Transverse colon (tissue), 4 donors: ENCODE measurements at places on chromosomes 6 and 20. TPM values are rescaled to one million over a fixed set of nuclear protein-coding genes. Genes with fewer than 3 reads are reported as not detected.
A peak's percentile ranks its signal among the peaks of the same experiment; 100 is the strongest.

Gene BTN1A1
- not detected for total RNA-seq

Gene MROH8
- total RNA-seq = 3.0 TPM

Gene DUSP15
- total RNA-seq = not detected

Gene SIRPB2
- total RNA-seq = 3.7 TPM

Gene DEFB124
- total RNA-seq = not detected

Gene HLA-DRB1
- 10.8 TPM for total RNA-seq

Gene PCSK2
- not detected for total RNA-seq

Gene CAPN11
- not detected for total RNA-seq

Gene HLA-DOA
- 3.7 TPM for total RNA-seq

Gene TFAP2D
- not detected for total RNA-seq

Gene AK9
- total RNA-seq = 12.0 TPM

Gene NOX3
- total RNA-seq = not detected

Gene SAMD10
- total RNA-seq = 26.9 TPM

Gene RIPPLY2
- not detected for total RNA-seq

Gene POU5F1
- total RNA-seq = 434 TPM

GRCh38 chr6:7671076-7671475 lies 54.8 kb upstream of the BMP6 start:
- peaks cover 12% of the 10 kb centered on the region for H3K27me3 ChIP-seq
- no peak for DNase-seq
- peaks cover 21% of the 10 kb centered on the region for H3K4me1 ChIP-seq
- H3K4me3 ChIP-seq = no peak overlapping the region
- no peaks in the 10 kb centered on the region for H3K36me3 ChIP-seq
- H3K27ac ChIP-seq = no peak overlapping the region

- no peaks in the 10 kb centered on the region for H3K27me3 ChIP-seq
- no peaks in the 10 kb centered on the region for H3K36me3 ChIP-seq
- no peak for DNase-seq
- no peaks in the 10 kb centered on the region for H3K4me1 ChIP-seq
- no peak overlapping the region for H3K4me3 ChIP-seq
Observed at GRCh38 chr6:149806127-149806526, 56.6 kb downstream of the PCMT1 start.

GRCh38 chr6:14964556-14965270 lies 281.2 kb upstream of the JARID2 start:
- DNase-seq = no peak
- H3K4me3 ChIP-seq = no peak overlapping the region
- no peaks in the 10 kb centered on the region for H3K36me3 ChIP-seq
- no peaks in the 10 kb centered on the region for H3K27me3 ChIP-seq

GRCh38 chr6:24683297-24684296 lies 16.7 kb downstream of the ACOT13 start:
- no peak overlapping the region for H3K27ac ChIP-seq
- no peak overlapping the region for H3K4me3 ChIP-seq
- no peaks in the 10 kb centered on the region for H3K27me3 ChIP-seq
- H3K4me1 ChIP-seq = no peaks in the 10 kb centered on the region
- no peaks in the 10 kb centered on the region for H3K36me3 ChIP-seq

GRCh38 chr6:4692664-4693063 lies 83.5 kb upstream of the CDYL start:
- no peaks in the 10 kb centered on the region for H3K36me3 ChIP-seq
- no peak for DNase-seq
- H3K4me1 ChIP-seq = no peaks in the 10 kb centered on the region

- H3K4me1 ChIP-seq = no peaks in the 10 kb centered on the region
- H3K27ac ChIP-seq = no peak overlapping the region
- DNase-seq = no peak
- no peaks in the 10 kb centered on the region for H3K36me3 ChIP-seq
Observed at GRCh38 chr6:82739303-82739702, 326.3 kb downstream of the UBE3D start.

DNA sequence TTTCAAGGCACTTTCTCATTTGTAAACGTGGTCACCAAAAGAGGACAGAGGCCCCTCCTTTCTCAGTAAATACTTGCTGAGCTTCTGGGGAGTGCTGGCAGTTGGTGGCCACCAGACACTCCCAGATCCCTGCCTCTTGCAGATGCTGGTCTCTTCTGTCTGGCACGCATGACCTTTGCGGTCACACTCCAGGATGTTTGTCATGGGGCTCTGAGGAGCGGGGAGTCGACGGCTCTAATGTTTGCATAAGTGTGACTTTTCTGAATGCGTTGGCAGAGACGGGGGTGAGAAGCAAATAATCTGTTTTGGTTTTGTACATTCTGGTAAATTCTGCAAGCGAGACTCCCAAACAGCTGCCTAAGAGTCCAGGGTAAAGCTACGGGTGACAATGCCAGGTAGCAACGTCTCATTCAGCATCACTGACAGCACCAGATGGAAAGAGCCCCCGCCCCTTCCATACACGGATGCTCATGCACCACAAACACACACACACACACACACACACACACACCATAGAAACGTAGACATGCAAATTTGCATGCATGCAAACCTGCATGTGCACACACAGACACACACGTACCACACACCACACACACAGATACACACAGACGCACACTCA lies 101.1 kb downstream of the YTHDF1 start:
- H3K4me1 ChIP-seq = no peaks in the 10 kb centered on the region
- H3K36me3 ChIP-seq = no peaks in the 10 kb centered on the region
- H3K27ac ChIP-seq = no peak overlapping the region
- H3K4me3 ChIP-seq = no peak overlapping the region
- peaks cover 33% of the 10 kb centered on the region for H3K27me3 ChIP-seq

DNA sequence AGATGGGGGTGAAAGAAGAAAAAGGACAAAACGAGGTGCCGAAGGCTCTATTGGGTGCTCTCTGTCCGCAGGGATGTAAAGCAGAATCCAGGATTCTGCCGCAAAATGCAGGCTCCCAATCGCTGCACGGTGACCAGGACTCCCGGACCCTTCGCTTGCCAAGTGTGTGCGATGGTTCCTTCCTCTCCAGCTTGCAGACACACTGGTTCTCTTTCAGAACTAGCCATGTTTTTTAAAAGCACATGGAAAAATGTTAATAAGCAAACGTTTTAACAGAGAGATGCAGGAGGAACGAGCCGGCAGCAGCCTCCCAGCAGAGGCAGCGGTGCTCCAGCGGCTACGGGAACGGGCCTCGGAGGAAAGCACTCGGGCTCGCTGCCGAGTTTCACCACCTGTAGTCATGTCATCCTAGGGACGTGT lies 59.6 kb downstream of the ZNF831 start:
- H3K4me3 ChIP-seq = peak overlapping the region; percentile 86
- peaks cover 4% of the 10 kb centered on the region for H3K4me1 ChIP-seq
- no peak overlapping the region for H3K27ac ChIP-seq
- DNase-seq = no peak
- H3K27me3 ChIP-seq = peaks cover 39% of the 10 kb centered on the region

GRCh38 chr6:112176175-112176574 lies 78.2 kb downstream of the LAMA4 start:
- no peaks in the 10 kb centered on the region for H3K36me3 ChIP-seq
- no peaks in the 10 kb centered on the region for H3K4me1 ChIP-seq
- no peak overlapping the region for H3K27ac ChIP-seq
- H3K27me3 ChIP-seq = no peaks in the 10 kb centered on the region
- no peak overlapping the region for H3K4me3 ChIP-seq

GRCh38 chr6:107550906-107551305 lies 61.0 kb downstream of the SOBP start:
- no peak overlapping the region for H3K27ac ChIP-seq
- no peaks in the 10 kb centered on the region for H3K27me3 ChIP-seq
- H3K4me3 ChIP-seq = no peak overlapping the region
- no peaks in the 10 kb centered on the region for H3K4me1 ChIP-seq
- no peak for DNase-seq

DNA sequence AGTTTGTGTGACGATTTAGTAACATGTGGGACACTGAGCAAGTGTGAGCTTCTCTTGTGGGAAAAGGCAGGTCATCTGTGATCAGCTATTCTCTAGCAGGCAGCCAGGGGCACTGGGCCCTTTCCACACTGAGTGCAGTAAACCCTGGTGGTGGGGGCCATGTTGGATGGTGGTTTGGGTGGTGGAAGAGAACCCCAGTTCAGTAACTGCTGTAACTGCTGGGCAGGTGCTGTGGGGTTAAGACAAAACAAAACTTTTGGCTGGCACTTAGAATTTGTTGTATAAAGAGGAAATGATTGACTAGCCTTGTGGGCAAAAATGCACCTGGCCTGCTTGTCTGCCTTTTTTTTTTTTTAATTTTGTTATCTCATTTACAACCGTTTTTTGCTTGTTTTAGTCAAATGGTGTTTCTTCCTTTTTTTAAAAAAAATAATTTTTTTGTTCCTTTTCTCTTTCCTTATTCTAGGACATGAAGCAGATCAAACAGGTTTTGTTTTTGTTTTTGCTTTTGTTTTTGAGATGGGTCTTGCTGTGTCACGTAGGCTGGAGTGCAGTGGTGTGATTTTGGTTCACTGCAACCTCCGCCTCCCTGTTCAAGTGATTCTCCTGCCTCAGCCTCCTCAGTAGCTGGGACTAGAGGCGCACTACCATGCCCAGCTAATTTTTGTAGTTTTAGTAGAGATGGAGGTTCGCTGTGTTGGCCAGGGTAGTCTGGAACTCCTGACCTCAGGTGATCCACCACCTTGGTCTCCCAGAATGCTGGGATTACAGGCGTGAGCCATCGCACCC lies 59.8 kb downstream of the IGF2R start:
- H3K36me3 ChIP-seq = peaks cover 3% of the 10 kb centered on the region
- no peaks in the 10 kb centered on the region for H3K27me3 ChIP-seq
- no peak overlapping the region for H3K4me3 ChIP-seq
- DNase-seq = no peak
- no peak overlapping the region for H3K27ac ChIP-seq

GRCh38 chr6:106533054-106533453 lies 96.2 kb downstream of the RTN4IP1 start:
- H3K27ac ChIP-seq = no peak overlapping the region
- H3K4me3 ChIP-seq = no peak overlapping the region
- no peaks in the 10 kb centered on the region for H3K36me3 ChIP-seq
- H3K4me1 ChIP-seq = no peaks in the 10 kb centered on the region

- no peak overlapping the region for H3K27ac ChIP-seq
- no peak overlapping the region for H3K4me3 ChIP-seq
- no peak for DNase-seq
- no peaks in the 10 kb centered on the region for H3K27me3 ChIP-seq
Observed at GRCh38 chr20:3354247-3354646, 53.2 kb downstream of the DNAAF9 start.

DNA sequence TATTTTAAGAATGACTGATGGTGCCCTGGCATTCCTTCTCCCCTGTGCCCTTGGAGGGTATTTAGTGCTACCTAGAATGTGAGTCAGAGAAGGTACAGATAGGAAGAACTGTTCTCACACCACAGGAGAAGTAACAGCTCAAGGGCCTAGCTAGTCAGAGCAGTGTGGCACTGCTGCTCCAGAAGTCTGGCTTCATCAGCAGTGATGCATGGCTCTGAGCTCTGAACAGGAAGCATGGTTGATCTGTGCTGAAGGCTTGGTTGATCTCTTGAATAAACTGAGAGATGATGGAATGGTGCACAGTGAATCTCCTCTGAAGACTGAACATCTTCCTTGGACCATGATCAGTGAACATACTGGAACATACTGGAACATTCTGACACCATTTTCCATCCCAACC lies 425.3 kb upstream of the SLC35B3 start:
- no peaks in the 10 kb centered on the region for H3K36me3 ChIP-seq
- no peaks in the 10 kb centered on the region for H3K27me3 ChIP-seq
- no peak overlapping the region for H3K27ac ChIP-seq
- DNase-seq = no peak
- no peak overlapping the region for H3K4me3 ChIP-seq

DNA sequence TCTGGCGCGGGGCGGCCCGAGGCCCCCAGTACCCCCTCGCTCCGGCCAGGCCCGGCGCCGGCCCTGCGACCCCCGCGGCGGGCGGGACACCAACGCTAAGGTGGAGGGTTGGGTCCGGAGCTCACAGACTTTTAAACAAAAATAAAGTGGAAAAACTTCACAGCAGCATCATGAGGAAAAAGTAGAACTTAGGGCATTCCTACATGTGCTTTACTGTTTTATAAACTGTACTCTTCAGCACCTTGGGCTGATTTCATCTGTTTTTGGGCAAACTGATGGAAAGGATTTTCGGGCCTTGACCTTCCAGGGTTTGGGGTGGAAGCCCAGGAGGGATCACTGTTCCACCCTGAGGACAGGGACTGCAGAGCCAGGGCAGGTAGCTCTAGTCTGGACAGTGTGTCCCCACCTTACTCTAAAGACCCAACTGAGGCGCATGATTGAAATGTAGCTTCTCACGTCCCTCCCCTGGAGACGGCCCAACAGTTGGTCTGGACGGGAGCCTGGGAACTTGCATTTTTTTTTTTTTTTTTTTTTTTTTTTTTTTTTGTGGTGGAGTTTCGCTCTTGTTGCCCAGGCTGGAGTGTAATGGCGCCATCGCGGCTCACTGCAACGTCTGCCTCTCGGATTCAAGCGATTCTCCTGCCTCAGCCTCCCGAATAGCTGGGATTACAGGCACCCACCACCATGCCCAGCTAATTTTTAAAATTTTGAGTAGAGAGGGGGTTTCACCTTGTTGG lies 740 bp downstream of the NELFCD start:
- H3K4me1 ChIP-seq = peaks cover 31% of the 10 kb centered on the region
- H3K4me3 ChIP-seq = peak overlapping the region; percentile 96
- DNase-seq = no peak
- H3K36me3 ChIP-seq = no peaks in the 10 kb centered on the region
- no peaks in the 10 kb centered on the region for H3K27me3 ChIP-seq

DNA sequence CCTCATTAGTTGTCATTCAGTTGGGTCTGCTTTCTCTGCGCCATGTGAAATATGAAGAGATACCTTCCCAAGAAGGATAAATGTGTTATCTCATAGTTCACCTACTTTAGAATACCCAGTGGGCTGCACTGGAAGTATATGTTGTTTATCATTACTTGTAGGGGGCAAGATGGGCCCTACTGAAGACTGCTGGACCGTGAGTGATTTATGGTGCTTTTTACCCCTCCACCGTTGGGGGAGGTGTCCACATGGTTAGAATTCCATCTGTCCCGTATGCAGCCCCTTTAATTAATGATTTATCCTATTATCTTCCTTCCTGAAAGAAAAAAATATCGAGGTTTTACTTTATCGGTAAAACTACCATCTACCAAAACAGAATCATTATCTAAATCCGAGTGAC lies 97.0 kb downstream of the TSHZ2 start:
- H3K4me1 ChIP-seq = no peaks in the 10 kb centered on the region
- H3K4me3 ChIP-seq = no peak overlapping the region
- DNase-seq = no peak
- no peaks in the 10 kb centered on the region for H3K27me3 ChIP-seq

- no peaks in the 10 kb centered on the region for H3K36me3 ChIP-seq
- DNase-seq = no peak
- no peak overlapping the region for H3K4me3 ChIP-seq
- H3K27me3 ChIP-seq = no peaks in the 10 kb centered on the region
Observed at GRCh38 chr6:79797912-79798311, 149.4 kb downstream of the ELOVL4 start.

- no peaks in the 10 kb centered on the region for H3K36me3 ChIP-seq
- no peaks in the 10 kb centered on the region for H3K4me1 ChIP-seq
- DNase-seq = no peak
Observed at GRCh38 chr20:9919271-9920014, 80.6 kb upstream of the PAK5 start.

- H3K27ac ChIP-seq = no peak overlapping the region
- no peaks in the 10 kb centered on the region for H3K36me3 ChIP-seq
- H3K4me3 ChIP-seq = no peak overlapping the region
- no peak for DNase-seq
- H3K4me1 ChIP-seq = no peaks in the 10 kb centered on the region
Observed at GRCh38 chr20:51437182-51437924, 105.2 kb downstream of the NFATC2 start.

- no peak for DNase-seq
- H3K27me3 ChIP-seq = no peaks in the 10 kb centered on the region
- no peak overlapping the region for H3K27ac ChIP-seq
- H3K4me3 ChIP-seq = no peak overlapping the region
- H3K36me3 ChIP-seq = no peaks in the 10 kb centered on the region
- no peaks in the 10 kb centered on the region for H3K4me1 ChIP-seq
Observed at GRCh38 chr6:170360476-170360875, 53.9 kb downstream of the FAM120B start.
